ENCODE measurements at places on chromosomes 13 and 19. TPM values are rescaled to one million over a fixed set of nuclear protein-coding genes. Genes with fewer than 3 reads are reported as not detected.
A peak's percentile ranks its signal among the peaks of the same experiment; 100 is the strongest.

Gene DZIP1
- total RNA-seq, result 33.9 TPM

Gene CPT1C
- total RNA-seq, result 24.7 TPM

Gene RNF113B
- not detected for total RNA-seq

Gene SYNE4
- 0.62 TPM for total RNA-seq

Gene MBD3L2
- total RNA-seq, result not detected

Gene KLF5
- total RNA-seq, result 1.9 TPM

GRCh38 chr13:94140511-94140910, 339.0 kb downstream of the DCT start:
- H3K36me3 ChIP-seq, result no peaks in the 10 kb centered on the region
- H3K4me1 ChIP-seq, result no peaks in the 10 kb centered on the region
- no peaks in the 10 kb centered on the region for H3K27me3 ChIP-seq
- DNase-seq, result no peak

DNA sequence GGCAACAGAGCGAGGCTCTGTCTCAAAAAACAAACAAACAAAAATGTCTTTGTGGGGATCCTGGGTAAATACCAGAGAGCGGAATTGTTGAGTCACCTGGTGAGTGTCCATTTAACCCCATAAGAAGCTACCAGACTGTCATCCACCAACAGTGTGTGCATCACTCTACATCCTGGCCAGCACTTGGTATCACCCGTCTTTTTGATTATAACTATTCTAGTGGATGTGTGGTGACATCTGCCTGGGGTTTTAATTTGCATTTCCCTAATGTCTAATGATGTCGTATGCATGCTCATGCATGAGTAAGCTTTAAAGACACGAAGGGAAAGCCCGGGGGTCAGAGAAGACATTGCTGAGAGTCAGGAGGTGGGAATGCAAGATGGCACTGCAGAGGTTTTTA, 126.7 kb upstream of the MRI1 start:
- no peak overlapping the region for H3K4me3 ChIP-seq
- no peak for DNase-seq
- no peak overlapping the region for H3K27ac ChIP-seq
- H3K4me1 ChIP-seq, result no peaks in the 10 kb centered on the region
- no peaks in the 10 kb centered on the region for H3K27me3 ChIP-seq
- no peaks in the 10 kb centered on the region for H3K36me3 ChIP-seq

GRCh38 chr13:84641491-84641890, 759.2 kb upstream of the SLITRK1 start:
- H3K4me1 ChIP-seq, result no peaks in the 10 kb centered on the region
- no peak overlapping the region for H3K4me3 ChIP-seq
- no peak overlapping the region for H3K27ac ChIP-seq
- H3K36me3 ChIP-seq, result no peaks in the 10 kb centered on the region
- no peak for DNase-seq
- H3K27me3 ChIP-seq, result no peaks in the 10 kb centered on the region

DNA sequence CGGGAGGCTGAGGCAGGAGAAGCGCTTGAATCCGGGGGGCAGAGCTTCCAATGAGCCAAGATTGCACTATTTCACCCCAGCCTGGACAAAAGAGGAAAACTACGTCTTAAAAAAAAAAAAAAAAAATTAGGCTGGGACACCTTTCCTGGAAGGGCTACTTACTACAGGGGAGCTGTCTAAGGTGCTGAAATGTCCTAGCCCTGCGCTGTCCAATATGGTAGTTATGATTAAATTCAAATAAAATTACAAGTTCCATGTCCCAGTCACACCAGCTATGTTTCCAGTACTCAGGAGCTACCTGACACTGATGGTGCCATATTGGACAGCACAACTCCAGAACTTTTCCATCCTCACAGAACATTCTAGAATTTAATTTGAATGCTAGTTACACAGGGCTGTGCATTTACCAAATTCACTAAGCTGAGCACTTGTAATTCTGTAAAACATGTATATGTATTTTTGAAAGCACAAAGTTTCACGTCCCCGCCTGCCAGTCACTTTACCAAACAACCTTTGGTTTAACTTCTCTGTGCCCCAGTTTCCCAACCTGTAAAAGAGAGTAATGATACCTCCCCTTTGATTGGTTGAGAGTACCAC, 9.2 kb upstream of the ZSCAN22 start:
- no peak overlapping the region for H3K4me3 ChIP-seq
- DNase-seq, result peak; percentile 38
- H3K27me3 ChIP-seq, result no peaks in the 10 kb centered on the region
- H3K4me1 ChIP-seq, result no peaks in the 10 kb centered on the region
- no peak overlapping the region for H3K27ac ChIP-seq
- peaks cover 17% of the 10 kb centered on the region for H3K36me3 ChIP-seq

DNA sequence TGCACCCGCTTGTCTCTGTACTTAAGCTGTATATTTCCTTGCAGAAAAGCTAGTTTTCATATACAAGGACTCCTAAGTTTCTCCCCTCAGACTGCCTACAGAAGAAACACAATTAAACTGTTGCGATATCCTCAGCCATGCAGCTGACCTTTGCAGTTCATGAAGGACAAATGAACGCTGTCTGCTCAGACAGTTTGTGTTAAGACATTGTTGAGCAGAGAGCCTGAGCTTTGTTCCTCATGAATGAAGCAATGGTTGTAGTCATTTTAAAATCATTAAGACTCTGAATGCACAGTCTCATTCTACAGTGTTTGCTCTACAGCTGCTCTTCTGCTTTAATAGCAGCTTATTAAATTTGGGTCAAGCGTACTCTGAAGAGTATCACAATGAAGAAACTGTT, 23.2 kb upstream of the MAB21L1 start:
- H3K4me3 ChIP-seq, result no peak overlapping the region
- no peaks in the 10 kb centered on the region for H3K27me3 ChIP-seq
- no peak overlapping the region for H3K27ac ChIP-seq
- no peak for DNase-seq
- H3K4me1 ChIP-seq, result no peaks in the 10 kb centered on the region

DNA sequence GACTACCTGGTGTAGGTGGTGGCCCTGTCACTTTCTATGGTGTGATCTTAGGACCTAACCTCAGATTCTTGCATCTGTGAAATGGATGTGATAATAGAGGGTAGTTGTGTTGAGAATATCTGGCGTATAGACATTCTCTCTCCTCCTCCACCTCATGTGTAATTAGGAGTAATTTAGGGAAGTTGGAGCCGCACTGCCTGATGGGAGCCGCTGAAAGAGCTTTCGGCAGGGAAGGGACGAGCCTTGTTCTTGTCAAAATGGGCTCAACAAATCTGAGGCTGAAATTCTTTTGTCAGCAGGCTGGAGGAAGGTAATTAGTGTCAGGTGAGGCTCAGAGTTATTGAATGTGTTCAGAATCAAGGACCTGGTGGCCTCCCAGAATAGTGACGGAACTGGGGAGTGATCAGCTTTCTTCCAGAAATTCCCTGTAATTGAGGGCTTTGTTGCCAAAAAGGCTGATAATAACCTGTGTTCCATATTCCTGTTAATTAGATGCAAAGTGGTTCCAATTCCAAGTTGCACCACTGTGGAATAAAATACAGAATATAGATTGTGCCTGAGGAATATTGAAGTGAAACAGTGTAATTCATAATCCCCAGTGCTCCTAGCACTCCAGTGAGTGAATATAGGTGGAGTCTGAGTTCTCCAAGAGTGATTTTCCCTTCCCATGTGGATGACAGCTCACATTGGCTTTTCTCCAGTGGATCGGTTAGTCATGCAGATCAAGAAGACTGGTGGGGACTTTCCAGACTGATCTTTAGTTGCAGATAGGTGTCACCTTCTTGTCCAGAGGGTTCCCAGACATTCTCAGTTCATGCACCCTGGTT, 47.5 kb downstream of the SPATA13 start:
- no peaks in the 10 kb centered on the region for H3K36me3 ChIP-seq
- DNase-seq, result peak; percentile 78
- no peak overlapping the region for H3K4me3 ChIP-seq

DNA sequence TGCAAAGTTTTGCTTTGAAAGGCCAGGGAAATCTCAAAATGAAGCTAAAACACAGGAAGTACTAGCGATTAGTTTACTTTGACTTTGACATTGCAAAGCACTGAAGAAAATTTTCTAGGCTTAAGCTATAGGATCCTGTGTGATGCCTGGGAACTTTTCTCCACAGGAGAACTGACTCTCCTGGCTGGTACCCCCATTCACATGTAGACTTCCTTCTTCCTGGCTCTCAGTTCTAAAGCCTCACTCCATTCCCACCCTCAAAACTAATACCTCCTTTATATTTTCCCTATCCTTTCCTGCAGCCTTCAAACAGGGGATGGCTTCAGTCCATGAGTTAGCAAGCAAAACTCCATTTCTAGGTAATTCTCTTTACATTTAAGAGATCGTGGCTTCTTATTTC, 189.5 kb downstream of the SLITRK1 start:
- H3K4me3 ChIP-seq, result no peak overlapping the region
- H3K27me3 ChIP-seq, result no peaks in the 10 kb centered on the region
- no peaks in the 10 kb centered on the region for H3K4me1 ChIP-seq
- H3K36me3 ChIP-seq, result no peaks in the 10 kb centered on the region
- DNase-seq, result no peak

DNA sequence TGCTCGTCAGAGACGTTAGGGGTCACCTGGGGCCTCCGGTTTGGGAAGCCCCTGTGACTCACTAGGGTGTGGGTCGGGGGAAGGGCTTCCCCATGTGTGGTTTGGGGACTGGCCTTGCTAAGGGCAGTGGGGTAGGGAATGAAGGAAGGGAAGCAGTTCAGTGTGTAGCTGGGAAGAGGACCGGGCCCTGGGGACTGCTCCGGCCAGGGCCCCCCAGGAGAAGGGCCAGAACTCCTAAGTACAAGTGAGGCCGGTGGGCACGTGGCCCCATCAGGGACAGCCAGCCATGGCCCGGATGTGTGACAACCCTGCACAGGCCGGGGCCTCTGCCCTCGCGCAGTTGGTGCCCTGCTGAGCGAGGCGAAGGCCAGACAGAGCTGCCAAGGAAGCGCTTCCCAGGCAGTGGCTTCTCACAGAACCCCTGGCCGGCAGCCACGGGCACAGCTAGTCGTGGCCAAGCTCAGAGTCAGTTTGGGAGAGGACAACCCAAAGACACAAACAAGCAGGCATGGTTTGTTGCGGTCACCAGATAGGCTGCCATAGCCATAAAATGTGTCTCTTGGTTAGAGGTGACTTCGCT, 25.7 kb downstream of the TEX29 start:
- no peak overlapping the region for H3K27ac ChIP-seq
- H3K27me3 ChIP-seq, result no peaks in the 10 kb centered on the region
- H3K36me3 ChIP-seq, result no peaks in the 10 kb centered on the region
- no peaks in the 10 kb centered on the region for H3K4me1 ChIP-seq
- H3K4me3 ChIP-seq, result no peak overlapping the region

GRCh38 chr13:63249411-63250187, 1834.0 kb upstream of the PCDH20 start:
- H3K36me3 ChIP-seq, result no peaks in the 10 kb centered on the region
- no peaks in the 10 kb centered on the region for H3K4me1 ChIP-seq
- no peak overlapping the region for H3K4me3 ChIP-seq
- no peaks in the 10 kb centered on the region for H3K27me3 ChIP-seq

DNA sequence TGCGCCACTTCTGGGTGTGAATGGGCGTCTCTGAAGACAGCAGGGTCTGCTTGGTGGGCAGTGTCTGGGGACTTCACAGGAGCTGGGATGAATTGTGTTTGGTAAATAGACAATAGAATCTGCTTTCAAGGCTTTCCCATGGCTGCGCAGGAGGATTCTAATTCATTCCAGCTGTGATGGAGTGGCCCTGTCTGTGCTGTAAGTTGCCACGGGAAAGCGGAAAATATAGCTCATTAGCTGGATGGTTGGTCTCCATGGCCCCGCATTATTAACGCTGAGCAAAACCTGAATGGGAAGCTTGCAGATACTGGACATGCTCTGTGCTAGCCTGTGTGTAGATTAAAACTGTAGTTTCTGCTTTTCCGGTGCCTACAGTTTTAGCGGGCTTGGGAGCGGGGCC, 15.6 kb upstream of the C1QTNF9 start:
- no peaks in the 10 kb centered on the region for H3K27me3 ChIP-seq
- no peak for DNase-seq
- no peak overlapping the region for H3K27ac ChIP-seq

DNA sequence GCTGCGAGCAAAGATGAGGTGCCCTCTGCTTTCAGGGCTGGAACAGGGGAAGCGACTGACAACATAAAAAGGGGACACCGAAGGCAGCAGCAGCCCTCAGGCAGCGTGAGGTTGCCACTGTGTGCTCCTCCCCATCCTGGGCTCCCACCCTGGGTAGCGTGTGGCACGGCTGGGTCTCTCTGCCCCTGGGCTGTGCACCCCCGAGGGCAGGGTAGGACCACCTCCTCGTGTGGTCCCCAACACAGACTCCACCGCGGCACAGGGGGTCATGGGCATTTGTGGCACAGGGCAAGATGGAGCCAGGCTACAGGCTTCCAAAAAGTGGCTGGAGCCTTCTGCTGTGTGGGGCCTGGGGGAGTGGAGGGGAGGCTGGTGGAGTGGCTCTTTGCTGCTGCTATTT, 6.5 kb upstream of the RSPH6A start:
- H3K4me3 ChIP-seq, result no peak overlapping the region
- H3K4me1 ChIP-seq, result peaks cover 14% of the 10 kb centered on the region
- no peak for DNase-seq
- H3K27me3 ChIP-seq, result no peaks in the 10 kb centered on the region
- H3K27ac ChIP-seq, result no peak overlapping the region

- no peaks in the 10 kb centered on the region for H3K36me3 ChIP-seq
- peaks cover 5% of the 10 kb centered on the region for H3K4me1 ChIP-seq
- no peak overlapping the region for H3K4me3 ChIP-seq
- no peak for DNase-seq
Measured at GRCh38 chr13:99976575-99976974, 5.0 kb upstream of the ZIC5 start.

DNA sequence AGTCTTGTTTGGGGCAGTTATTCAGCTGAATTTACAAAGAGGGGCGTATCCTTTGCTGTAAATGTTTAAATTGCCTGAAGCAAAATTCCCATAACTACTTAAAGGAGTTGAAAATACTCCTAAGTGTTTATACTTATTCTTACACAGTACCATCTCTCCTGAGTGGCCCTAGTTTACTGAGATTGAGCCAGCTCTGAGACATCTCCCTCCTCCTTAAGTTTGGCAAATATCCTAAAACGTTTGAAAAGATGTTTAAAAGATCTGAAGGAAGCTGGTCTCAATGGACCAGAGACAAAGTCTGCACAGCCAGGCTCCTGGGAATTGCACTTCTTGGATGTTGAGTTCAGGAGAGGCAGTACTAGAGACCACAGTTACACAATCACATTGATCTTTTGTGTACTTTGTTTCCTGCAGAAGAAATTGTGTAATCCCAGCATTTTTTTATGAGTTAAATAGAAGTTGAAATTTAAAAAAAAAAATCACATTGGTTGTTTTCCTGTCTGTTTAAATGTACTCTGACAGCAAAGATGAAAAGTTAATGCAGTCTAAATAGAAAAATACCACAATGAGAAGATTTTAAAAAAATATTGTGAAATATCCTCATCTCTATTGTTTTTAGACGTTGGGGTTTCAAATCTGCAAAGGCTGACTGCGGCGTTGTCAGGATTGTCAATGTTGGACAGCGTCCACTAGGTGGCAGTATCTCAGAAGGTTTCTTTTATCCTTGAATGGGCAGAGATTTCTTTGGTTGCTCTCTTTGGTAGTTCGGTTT, 20.7 kb downstream of the TNFSF11 start:
- no peaks in the 10 kb centered on the region for H3K36me3 ChIP-seq
- no peak overlapping the region for H3K27ac ChIP-seq
- H3K4me3 ChIP-seq, result no peak overlapping the region
- H3K4me1 ChIP-seq, result no peaks in the 10 kb centered on the region

- H3K36me3 ChIP-seq, result no peaks in the 10 kb centered on the region
- H3K4me1 ChIP-seq, result no peaks in the 10 kb centered on the region
- no peak overlapping the region for H3K4me3 ChIP-seq
- no peaks in the 10 kb centered on the region for H3K27me3 ChIP-seq
Measured at GRCh38 chr19:54302257-54302656, 10.7 kb downstream of the LILRA5 start.
